Stimulated activated CD8-positive, alpha-beta memory T cell treated with anti-CD3 and anti-CD28 coated beads, Interleukin-7, amount 100 ng/mL, for 4 hours (primary cell): ENCODE measurements at places on chromosomes 7 and 10.

- DNase-seq: no peak
Measured at GRCh38 chr7:102981451-102981850, 68.7 kb downstream of the LRRC17 start.

DNA sequence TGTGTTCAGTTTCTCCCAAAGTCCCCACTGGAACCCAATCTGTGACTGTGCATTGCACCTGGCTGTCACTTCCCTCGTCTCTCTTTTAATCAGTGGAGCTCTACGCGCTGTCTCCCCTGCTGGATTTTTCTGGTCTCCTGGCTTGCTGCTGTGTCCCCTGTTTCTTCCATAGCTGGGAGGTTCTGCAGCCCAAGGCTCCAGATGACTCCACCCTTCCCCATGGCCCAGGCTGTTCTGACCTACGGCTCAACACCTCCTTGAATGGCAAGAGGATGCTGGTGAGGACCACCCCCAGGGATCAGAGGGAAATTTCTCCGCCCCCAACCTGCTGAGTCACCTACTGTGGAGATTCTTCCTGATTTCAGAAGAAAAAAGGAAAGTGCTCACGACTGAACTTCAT is 961.4 kb upstream of the ZNF722 start:
- DNase-seq: no peak

DNA sequence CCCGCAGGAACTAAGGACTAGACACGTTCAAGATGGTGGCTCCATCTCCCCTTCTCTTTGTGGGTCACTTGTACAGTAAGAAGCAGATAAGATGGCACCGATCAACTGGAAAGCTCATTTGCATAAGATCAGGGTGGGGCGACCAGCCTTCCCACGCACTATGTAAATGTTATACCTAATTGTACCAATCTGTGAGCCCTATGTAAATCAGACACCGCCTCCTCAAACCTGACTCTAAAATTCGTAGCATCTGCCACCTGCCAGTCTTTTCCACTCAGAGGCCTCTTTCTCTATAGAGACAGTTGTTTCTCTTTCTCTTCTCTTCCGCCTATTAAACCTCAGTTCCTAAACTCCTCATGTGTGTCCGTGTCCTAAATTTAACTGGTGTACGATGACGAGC is 324.5 kb downstream of the PHF14 start:
- DNase-seq: no peak

DNA sequence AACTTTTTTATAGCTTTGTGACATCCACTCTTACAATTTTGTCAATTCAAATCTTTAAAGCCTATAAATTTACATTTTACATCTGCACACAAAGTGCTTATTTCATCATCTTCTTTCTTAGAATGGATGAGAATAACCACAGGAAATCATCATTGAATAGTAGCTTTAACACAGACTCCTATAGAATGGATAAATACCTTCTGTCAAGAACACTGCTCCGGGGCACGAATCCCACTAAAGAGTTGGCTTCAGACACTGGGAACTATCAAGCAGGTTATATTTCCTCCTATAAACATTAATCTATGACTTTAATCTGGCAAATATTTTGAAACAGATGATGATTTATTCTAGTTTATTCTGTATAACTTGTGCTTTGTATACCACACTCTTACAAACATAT is 269.7 kb upstream of the TPK1 start:
- DNase-seq: no peak

GRCh38 chr10:130389906-130390305 is 253.7 kb downstream of the GLRX3 start:
- DNase-seq: no peak

DNA sequence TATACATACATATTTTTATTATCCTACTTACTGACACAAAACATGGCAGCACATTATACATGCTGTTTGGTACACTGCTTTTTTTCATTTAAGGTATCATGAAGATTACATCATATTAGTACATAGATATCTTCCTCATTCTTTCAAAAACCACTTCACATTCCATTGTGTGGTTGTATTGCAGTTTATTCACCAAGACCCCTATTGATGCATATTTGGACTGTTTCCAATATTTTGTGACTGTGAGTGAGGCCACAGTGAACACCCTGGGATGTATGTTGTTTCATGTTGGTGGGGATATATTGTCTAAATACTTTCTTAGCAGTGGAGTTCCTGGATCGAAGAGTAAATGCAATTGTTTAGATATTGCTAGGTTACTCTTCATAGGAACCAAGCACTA is 39.0 kb downstream of the TFAM start:
- DNase-seq: no peak

- DNase-seq: no peak
Measured at GRCh38 chr10:11085545-11085944, 67.9 kb downstream of the CELF2 start.

GRCh38 chr7:4916113-4916512 is 32.6 kb upstream of the RADIL start:
- DNase-seq: no peak

DNA sequence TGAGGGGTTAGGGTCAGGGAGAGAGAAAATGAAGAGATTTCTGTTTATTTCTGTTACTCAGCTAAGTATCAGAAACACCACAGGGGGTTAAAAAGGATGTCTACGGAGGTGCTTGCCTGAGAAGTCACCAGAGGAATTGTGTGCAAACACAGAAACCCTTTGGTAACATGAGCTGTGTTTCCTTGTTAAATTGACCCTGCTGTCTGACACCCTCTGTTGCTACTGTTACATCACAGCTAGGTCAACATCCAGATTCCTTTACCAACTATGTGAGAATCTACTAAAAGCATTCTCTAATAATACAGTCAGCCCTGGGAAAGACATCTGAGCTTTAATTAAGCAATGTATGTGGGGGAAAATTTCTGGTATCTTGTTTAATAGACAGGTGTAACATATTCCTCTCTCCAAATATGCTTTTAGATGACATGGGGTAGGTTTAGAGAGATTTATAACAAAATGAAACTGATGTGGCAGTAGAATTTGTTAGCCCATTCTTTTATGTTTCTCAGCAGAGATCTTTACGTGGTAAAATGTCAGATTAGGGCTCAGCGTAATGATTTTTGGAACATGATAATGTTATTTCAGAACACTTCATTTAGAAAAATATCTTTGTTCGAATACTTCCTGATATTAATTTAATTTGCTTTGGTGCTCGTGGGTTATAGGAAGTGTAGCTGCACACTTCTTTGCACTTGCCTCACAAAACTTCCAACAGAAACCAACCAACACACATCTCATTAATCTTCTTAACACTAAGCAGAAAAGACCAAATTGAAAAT is 168.0 kb upstream of the AHR start:
- DNase-seq: no peak

DNA sequence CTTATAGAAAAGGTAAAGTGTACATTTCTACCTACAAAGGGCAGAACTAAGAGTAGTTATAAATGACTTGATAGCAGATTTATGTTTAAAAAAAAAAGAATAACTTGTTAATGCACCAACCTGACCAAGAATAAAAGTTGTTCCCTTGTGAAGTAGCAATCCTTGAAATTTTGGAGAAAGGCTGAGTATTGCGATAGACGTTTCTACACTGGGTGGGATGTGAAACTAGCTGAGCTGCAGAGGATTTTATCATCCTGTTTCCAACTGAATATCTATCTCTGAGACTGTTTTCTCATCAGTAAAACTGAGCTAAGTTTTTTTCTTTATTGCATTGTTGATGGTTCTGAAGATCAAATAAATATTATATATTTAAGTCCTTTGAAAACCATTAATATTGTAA is 14.6 kb downstream of the MDFIC start:
- DNase-seq: no peak

DNA sequence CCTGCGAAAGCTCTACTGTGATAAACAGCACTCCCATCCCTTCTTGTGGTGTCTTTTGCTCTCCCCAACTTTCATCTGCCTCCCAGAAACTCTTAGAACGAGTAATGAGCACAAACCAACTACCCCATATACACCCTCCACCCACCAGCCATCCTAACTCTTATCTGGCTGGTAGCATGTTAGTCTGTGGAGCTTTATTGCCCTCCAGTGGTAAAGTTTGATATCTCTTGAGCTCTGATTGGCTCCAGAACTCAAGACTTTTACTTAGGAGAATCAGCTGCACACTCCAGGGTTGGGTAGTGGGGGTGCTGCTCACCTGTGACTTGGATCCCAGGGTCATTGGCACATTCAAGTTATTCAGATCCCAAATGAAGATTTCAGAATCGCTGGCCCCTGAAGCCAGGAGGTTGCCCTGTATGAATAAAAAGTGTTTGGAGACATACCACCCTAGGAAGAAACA is 10.9 kb downstream of the SEC31B start:
- no peak for DNase-seq

GRCh38 chr10:124699471-124700292 is 44.5 kb downstream of the FAM53B start:
- no peak for DNase-seq

DNA sequence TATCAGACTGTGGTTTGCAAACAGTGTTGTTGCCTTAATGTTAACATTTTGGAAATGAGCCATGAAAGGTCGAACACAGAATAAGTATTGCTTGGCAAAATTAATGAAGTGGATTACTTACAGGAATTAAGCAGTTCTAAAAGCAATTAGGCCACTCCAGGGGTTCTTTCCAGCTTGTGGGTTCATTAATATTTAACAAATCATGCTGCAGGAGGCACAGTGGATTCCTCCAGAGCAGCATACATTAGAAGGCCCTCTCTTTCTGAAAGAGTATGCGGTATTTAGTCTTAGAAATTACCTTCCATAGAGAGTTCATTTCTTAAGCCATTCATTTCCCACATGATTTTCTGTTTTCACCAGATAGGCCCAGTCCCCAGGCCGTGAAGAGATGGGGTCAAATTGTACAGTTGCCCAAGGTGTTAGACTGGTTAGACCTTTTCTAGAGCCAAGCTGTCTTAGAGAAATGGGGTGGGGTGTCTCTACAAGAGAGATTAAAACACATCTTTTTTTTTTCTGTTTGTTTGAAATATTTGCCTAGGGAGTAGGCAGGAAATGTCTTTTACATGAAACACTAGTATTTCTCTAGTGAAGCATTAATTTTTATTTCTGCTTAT is 40.0 kb upstream of the AGR3 start:
- DNase-seq: no peak

DNA sequence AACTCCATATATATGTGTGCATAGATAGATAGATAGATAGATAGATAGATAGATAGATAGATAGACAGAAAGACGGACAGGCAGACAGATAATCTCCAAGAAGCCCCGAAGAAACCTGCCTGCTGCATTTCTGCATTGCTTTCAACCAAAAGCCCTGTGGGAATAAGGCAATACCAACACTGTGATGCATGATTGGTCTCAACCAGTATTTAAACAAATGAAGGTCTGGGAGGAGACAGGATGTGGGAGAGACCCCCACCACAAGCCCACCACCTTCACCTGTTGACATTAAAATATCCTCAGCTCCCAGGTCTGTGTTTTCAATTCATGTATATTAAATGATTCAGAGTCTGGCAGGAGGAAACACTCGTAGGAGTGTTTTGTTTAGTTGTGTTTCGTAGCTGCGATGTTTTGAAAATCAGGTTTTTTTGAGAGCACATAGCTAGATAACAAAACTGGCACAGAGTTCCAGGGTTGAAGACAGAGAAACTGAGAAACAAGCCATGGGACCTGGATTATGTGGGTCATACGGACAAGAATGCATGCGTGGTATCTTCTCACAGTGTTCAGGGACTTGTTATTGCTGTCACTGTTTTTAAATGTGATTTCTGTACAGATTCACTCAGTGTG is 200.7 kb upstream of the AHR start:
- no peak for DNase-seq

- no peak for DNase-seq
Measured at GRCh38 chr7:131502810-131503508, 53.5 kb downstream of the PODXL start.

DNA sequence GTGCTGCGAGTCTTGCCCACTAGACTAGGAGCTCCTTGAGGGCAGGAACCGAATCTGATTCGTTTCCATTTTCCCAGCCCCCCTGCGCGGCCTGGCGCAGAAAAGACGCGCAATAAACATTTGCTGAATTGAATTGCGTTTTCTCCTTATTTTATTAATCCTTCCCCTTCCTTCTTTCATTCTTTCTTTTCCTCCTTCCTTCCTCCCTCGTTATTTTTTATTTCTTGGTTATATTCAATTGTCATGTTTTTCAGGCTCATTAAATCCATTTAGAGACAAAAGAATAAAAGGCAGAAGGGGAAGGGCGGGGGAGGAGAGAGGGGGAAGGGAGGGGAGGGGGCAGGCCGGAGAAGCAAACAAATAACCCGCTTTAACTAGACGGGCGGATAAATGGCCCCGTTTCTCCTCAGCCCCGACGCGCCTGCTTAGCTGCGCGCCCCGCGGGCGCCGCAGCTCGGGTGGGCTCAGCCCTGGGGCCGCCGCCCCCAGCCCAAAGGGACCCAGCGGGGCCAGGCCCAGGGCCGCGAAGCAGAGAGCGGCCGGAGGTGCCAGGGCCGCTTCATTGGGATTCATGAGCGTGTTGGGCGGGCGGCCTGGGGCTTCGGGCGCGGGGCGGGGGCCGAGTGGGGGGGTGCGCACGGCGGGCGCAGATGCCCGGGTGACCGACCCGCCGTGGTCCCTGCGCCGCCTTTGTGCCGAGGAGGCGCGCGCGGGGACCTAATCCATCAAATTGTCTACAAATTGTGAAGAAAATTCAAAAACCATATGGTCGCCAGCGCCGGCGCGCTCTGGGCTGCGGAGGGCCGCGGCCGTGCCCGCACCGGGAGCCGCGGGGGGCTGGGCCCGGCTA is 5.0 kb downstream of the LBX1 start:
- no peak for DNase-seq

DNA sequence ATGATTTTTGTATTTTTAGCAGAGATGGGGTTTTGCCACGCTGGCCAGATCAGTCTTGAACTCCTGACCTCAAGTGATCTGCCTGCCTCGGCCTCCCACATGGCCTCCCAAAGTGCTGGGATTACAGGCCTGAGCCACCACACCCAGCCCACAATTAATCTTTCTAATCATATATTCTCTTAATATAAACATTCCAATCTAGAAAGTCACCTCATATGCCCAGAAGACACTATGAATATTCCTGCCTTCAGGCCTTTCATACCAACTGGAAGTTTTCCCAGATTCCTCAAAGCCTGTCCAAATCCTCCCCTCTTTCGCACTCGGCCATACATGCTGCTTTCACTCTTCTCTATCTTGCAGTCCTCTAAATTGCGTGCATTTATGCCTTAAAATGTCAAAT is 32.6 kb downstream of the PDZD8 start:
- DNase-seq: no peak

DNA sequence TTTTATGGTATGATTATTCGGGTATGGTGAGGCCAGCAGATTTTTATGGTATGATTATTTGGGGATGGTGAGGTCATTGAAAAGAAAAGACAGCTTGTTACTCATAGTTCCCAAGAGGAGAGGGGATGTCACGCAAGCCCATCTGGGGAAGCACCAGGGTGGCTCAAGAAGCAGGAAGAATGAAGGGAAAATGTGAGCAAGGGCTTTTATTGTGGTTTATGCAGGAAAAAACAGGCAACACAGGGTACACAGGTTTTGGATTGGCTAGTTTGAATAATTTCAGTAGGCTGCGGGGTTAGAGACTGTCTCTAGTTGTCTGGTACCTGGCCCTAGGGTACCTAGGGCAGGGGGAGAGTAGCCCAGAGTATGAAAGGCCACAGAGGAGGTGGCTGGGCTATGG is 26.8 kb upstream of the DGKI start:
- no peak for DNase-seq

DNA sequence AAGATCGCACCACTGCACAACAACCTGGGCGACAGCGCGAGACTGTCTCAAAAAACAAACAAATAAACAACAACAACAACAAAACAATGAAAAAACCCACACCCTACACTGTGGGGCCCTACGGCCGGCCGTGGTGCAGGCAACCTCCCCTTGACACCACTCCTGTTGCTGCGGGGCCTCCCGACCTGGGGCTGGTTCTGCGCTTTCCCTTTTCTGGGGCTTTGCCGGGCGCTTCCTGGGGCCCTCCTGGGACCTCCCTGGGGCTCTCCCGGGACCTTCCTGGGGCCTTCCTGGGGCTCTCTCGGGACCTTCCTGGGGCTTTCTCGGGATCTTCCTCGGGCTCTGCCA is 46.6 kb downstream of the INSIG1 start:
- DNase-seq: no peak
